ENCODE measurements at places on chromosomes 12 and 14.

DNA sequence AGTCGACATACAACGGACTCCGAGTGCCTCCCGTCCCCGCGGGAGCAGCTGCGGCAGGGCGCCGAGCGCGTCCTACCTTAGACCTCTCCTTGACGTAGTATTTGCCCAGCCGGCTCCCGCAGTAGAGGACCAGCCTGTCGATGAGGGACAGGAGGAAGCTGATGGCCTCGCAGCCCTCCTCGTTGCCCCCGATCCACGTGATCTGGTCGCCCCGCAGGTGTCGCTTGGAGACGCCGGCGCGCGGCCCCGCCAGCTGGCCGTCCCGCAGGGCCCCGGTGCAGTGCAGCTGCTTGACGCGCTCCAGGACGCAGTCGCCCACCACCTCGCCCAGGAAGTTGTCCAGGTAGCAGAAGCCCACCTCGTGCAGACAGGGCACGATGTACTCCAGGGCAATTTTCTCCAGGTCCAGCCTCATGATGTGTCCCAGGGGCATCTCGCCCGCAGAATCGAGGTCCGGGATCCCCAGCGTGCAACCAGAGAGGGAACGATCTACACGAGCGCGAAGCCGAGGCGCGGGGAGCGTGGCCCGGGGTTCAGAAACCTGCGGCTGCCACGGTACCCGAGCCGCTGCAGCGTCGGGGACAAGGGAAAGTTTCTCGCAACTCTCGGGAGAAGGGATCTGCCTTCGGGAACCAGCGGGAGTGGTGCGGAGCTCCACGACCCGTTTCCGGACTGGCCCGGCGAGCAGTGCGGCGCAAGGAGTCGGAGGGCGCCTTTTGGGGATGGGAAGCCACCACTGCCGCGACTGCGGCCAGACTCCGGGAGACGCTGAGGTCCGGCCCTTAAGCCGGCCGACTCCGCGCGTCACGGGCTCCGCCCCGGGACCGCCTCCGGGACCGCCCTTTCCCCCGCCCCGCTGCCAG is at the start of gene EGLN3:
EGLN3 (minus strand) TSS at position 755 of the 863 bp plus-strand sequence; CDS start at position 433, 322 bp downstream.
- DNase-seq: peak; percentile 4

GRCh38 chr12:32155961-32156529 is 49.4 kb downstream of the BICD1 start:
- DNase-seq: no peak

DNA sequence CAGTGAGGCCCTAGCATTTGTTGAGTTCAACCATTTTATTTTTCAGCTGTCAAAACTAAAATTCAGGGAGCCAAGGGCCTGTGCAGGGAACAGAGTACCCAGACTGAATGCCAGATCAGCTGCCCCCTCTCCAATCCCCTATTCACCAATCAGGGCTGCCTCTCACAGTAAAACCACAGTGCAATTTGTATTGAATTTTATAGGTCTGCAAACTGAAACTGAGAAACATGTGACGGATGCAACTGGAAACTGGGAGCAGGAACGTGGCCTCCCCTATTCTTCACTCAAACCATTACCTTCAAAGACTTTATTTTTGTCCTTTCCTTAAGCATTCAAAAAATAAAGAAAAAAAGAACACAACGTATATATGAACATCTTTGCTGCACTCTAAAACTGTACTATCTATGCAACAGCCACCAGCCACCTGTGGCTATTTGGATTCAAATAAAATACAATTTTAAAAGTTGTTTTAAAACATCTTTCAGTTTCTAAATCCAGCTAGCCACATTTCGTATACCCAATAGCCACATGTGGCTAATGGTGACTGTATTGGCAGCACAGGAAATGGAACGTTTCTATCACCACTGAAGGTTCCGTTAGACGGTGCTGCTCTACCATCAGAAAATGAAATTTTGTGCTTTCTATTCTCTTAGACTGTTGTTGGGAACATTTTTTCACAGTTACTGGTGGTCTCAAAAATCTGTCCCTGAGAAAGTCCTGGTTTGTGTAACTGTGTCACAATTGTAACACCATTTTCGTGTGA is 371.3 kb upstream of the FAR2 start:
- no peak for DNase-seq

- no peak for DNase-seq
Measured at GRCh38 chr12:115867854-115868253, 409.6 kb downstream of the MED13L start.

DNA sequence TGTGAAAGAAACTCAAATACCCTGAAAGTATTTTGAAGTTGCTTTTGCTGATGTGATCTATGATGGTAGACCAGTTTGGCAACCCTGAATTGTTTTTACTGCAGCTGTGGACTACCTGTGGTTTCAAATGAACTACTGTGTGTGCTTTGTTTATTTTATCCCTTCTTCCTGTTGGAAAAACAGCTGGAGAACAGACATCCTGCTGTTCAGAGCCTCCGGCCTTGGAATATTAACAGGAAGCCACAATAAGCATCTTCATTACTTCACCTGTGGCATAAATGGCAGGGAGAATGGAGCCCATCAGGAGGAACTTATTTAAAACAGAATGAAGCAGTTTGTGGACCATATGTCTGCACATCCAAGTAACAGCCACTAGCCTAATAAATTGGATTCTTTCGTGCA is 104.8 kb downstream of the DUSP6 start:
- DNase-seq: no peak

DNA sequence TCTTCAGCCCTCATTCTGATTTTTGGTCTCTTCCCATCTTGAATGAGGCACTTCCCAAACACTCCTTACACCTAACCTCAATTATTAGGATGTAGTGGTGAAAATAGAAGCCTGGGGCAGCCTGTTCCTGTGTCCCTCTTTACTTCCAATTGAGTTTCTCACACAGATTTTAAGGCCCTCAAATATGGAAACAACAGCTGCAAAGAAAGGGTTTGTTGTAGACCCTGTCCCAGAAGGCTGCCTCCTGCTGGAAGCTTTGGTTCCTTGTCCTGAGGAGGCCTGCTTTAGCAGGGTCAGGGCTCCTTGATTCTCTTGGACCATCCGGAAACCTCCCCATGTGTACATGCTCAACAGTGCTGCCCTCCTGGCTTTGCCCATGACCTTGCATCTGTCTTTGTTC is 101.3 kb downstream of the TGFB3 start:
- no peak for DNase-seq

- peak; percentile 99 for DNase-seq
Measured at GRCh38 chr12:6336079-6336888, 5.6 kb downstream of the TNFRSF1A start.

GRCh38 chr12:130710733-130711080 is 5.4 kb downstream of the RIMBP2 start:
- DNase-seq: no peak

DNA sequence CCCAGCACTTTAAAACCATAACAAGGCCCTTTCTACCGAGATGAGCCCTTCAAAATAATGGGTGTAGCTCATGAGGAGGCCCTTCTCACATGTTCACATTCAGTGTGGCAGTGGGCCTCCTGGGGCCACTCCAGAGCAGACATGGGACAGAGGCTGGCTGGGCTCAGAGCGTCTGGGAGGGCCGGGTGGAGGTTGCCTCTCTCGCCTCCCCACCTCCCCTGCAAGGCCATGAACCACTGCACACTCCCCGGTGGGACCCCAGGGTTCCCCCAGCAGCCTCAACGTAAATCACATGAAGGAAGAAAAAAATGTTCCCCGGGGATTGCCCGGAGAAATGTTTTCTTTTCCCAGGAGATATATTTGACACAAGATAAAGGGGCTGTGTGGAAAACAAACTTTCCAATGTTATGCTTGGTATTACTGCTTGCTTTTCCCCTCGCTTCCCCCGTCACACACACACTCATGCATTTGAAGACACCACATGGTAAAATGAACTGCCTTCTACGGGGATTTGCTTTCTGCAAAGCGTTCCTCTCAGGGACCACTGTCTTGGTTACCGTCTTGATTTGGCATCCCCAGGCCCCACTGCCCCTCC is 190.7 kb upstream of the CCND2 start:
- DNase-seq: no peak

GRCh38 chr14:101506926-101507835 is 54.1 kb upstream of the DIO3 start:
- DNase-seq: no peak

DNA sequence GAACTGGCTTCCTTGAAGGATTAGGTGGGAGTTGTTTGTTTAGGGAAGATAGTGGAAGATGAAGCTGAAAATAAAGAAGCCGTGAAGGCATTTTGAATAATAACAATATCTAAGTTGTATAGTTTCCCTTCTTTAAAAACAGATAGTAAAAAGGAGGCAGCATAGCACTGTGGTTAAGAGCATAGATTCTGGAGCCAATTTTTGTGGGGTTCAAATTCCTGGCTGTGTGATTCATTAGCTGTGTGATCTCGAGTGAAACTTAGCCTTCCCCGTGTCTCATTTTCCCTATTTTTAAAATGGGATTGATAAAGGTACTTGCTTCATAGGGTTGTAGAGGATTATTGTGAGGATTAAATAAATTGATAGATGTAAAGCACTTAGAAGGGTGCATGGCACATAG is 104.5 kb downstream of the MYRFL start:
- DNase-seq: no peak
